ENCODE measurements at places on chromosomes 2 and 18.

GRCh38 chr2:105907184-105907583 lies 162.5 kb downstream of the NCK2 start:
- DNase-seq: no peak

DNA sequence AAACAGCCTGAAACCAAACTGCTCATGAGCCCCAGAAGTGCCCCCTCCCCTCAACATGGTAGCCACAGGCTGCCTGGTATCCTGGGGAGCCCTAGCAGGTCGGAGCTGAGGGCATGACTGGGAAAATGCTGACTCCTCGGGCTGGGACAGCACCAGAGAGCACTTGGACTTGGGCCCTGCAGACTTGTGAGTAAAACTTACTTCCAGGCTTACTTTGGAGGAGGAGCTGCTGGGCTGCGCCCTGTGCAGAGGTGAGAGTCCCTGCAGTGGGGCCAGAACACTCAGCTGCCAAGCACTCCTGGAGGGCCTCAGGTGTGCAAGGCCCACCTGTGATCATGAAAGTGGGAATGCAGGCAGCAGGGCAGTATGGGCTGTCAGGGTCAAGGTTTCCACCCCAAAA lies 119.4 kb downstream of the SEPTIN10 start:
- DNase-seq: no peak

- DNase-seq: no peak
Observed at GRCh38 chr2:51224790-51225189, 192.9 kb upstream of the NRXN1 start.

GRCh38 chr2:121577381-121577780 lies 46.7 kb downstream of the RNU4ATAC start:
- DNase-seq: no peak

DNA sequence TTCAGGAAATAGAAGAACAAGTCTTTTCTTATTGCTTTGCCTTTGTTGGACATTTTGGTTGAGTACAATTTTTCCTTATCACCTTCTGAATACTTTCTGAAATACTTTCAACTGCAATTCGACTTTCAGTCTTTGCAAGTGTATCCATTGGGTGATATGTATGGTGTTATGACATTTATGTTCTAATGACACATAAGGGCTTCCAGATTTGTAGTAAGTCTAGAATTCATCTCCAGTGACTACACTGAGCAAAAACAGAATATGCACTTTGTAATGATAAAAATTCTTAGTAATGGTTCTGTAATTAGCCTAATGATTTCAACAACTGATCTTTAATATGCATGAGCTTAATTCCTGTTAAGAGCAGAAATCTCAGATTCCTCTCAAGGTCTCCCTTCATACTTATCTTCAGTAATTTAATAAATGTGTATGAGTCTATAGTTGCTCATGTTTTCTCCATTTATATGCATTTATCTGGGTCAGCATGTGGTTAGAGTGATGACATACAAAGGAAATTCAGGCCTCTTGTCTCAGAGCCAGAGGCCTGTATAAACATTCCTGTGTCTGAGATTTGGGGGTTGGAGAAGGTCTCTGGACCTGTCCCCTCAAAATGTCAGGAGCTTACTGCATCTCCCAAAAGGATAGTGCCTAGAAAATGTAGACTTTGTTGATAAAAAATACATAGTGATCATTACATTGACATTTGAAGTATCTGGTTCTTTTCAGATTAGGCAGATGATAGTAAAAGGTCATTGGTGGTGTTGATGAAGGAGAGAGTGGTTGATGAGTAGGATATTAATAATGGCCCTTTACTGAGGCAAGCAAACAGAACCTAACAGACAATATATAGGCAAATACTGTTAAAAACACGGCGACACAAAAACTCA lies 114.9 kb downstream of the QPCT start:
- DNase-seq: peak; percentile 11

DNA sequence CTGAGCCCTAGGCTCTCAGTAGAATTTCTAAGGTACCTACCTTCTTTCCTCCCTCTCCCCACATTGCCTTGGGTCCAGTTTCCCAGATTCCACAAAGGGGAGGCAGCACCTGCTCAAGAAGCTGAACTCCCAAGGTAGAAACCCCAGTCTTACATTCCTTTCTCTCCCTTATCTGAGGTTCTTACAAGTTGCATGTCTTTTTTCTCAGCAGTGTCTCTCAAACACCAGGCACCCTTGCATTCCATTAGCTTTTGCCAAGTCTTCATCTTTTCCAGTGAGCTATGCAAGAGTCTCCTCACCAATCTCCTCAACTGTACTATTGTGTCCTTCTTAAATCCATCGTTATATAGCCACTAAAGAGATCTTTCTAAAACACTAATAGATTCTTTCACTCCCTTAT lies 4.1 kb upstream of the NT5C1B start:
- DNase-seq: no peak

DNA sequence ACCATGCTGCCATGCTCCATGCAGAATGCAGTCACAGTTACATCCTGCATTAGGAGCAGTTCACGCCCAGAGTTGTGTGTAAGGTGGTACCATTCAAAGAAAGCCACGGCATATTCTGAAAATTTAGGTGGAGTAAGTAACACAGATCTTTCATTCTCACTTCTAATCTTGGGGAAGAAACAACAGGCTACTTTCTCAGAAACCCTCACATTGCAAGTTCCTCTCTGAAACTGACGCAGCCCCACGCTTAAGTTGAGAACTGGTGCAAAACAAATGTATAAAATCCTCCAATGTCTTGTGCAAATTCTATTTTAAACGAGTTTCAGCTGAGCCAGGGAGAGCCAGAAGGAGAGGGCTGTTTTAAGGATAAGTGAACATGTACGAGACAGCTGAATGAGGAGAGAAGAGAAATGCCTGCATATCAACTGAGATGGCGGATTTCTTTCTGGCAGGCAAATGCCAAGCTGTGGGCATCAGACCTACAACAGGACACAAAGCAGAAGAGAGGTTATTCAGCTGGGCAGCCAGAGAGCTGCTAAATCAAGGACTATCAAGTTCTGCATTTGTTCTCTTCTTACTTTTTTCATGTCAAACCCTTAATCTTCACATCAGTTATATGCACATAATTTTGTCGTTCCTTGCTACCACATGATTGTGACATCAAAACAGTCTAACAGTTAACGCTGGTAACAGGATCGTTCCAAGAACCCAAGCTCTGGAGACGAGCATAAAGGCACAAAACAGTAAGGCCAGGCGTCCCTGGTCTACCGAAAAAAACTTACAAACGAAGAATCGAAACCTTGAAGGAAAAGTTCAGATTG lies 6.4 kb downstream of the ARL4C start:
- peak; percentile 51 for DNase-seq

GRCh38 chr2:84669122-84669521 lies 152.8 kb downstream of the DNAH6 start:
- DNase-seq: no peak

GRCh38 chr2:242064364-242065250 lies 195.1 kb downstream of the RTP5 start:
- DNase-seq: no peak

GRCh38 chr2:209383212-209383611 lies 40.6 kb upstream of the MAP2 start:
- no peak for DNase-seq

DNA sequence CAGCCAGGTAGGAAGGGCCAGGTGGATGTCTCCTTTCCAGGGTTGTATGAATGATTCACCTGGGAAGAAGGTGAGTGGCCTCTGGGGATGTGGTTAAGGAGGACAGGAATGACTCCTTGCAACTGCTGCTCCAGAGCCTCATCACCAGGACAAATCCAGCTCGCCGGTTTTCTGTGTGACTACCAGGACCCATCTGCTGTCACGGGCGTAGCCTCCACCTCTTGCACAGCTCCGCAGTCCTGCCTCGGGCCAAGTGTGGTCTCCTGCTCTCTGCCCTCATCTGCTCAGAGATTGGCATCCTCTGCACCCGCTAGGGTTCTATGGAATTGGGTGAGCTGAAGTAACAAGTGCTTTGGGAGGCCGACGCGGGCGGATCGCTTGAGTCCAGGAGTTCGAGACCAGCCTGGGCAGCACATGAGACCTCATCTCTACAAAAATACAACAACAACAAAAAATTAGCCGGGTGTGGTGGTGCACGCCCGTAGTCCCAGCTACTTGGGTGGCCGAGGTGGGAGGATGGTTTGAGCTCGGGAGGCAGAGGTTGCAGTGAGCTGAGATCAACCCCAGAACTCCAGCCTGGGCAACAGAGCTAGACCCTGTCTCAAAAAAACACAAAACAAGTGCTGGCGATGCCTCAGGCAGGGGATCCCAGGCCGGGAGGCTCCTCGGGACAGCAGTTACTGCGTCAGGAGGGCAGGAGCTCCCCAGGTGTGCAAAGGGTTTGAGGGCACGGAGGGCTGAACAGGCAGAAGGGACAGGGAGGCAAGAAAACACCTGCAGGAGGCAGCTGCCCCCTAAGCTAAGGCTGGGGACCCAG lies 831 bp upstream of the D2HGDH start:
- DNase-seq: no peak

DNA sequence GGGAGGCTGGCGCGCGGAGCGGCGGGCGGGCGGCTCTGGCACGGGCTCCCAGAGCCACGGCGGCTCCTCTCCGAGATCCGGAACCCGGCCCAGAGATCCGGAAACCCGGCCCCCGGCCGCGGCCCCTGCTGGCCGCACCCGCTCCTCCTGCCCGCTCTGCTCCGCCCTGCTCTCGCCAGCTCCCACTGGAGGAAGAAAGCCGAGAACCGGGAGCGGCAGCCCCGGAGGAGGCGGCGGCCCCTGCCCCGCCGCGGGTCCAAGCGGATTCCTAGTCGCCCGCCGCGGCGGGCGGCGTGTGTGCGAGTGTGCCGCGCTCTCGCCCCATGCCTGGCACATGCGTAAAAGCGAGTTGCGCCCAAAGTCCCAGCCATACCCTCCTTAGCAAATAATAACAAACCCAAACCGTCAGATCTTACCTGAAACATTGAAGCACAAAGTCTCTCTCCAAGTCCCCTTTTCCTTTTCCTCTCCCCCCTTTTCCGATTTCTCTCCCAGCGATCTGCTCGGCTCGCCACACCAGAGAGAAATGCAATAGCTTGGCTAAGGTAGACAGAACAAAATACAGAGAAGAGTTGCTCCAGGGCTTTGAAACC lies 108.7 kb upstream of the KCTD1 start:
- DNase-seq: no peak

DNA sequence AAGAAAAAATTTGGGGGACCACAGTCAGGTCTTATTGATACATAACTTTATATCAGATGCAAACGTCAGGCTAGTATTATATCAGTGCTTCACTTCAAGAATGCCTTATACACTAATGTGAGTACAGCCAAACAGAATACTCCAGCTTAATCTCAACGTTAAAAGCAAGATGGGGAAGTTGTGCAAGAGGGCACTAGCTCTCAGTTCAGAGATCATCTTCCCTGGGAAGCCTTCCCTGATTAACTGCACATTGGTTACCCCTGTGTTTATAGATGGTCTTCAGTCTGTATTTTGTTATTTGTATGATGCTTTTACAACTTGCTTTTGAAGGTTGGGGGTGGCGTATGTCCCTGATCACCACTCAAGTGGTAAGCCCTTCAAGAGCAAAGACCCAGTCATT lies 11.4 kb downstream of the EPAS1 start:
- no peak for DNase-seq

GRCh38 chr2:121333834-121334558 lies 49.0 kb upstream of the TFCP2L1 start:
- DNase-seq: no peak

DNA sequence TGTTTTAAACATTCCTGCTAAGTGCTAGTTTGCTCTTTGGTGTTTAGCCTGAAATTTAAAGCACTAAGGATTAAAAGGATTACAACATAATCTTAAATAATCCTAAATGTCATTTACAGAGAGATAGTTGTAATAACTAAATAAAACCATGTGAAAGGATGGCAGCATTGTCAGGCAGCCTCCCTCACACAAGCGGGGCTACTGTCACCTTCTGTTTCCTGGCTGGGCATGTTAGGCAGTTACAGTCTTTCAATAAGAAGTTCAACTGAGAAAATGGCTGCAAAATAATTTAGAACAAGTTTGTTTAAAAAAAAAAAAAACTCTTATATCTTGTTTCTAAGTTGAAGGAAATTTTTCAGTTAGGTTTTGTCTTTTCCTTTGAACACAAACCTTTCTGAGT lies 124.9 kb downstream of the ARHGAP15 start:
- DNase-seq: peak; percentile 58

DNA sequence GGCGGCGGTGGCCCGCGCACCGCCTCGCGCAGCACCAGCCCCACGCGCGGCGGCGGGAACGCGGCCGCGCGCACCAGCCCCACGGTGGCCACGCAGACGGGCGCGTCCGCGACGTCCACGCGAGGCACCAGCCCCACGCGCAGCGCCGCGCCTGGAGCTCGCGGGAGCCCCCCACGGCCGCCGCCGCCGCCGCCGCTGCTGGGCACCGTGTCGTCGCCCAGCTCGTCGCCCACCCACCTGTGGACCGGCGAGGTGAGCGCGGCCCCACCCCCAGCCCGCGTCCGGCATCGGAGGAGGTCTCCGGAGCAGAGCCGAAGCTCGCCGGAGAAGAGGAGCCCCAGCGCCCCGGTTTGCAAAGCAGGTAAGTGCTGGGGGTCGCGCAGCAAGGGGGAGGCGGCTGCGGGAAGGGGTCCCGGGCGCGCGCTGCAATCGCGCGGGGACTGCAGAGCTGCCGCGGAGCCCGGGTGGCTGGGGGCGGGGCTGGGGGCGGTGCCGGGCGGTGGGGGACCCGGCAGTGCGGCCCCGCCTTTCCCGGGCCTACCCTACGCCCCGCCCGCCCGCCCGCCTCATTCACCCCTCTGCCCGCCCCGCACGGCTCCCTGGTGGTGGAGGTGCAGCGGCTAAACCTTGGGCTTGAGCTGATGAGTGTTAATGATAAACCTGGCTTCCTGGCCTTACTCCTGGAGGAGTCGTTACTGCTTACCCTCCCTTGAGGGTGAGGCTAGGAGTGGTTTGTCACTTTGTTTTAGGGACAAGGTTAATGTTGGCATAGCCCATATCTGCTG lies 851 bp downstream of the FAM117B start:
- DNase-seq: peak; percentile 85

- no peak for DNase-seq
Observed at GRCh38 chr2:85278361-85278760, 49.4 kb downstream of the TGOLN2 start.

- DNase-seq: no peak
Observed at GRCh38 chr2:40300391-40300790, 151.5 kb downstream of the SLC8A1 start.

GRCh38 chr2:168529900-168530561 lies 74.0 kb downstream of the CERS6 start:
- no peak for DNase-seq

- no peak for DNase-seq
Observed at GRCh38 chr18:55302167-55302833, 285.7 kb downstream of the TCF4 start.

DNA sequence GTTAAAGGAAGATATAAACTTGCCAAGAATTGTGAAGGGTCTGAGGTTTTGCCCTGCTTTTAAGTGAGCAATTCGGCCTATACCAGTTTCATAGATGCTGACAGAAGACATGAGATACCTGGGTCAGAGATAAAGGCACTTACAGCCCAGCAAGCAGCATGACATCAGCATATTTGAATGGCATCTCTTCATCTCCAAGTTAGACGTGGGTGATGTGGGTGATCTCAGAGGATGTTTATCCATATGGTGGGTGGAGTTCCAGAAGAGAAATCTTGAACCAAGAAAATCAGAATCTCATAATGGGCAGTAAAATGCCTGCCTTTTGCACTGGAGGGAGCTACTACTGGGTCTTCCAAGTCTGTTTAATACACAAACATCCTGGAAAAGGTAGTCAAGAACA lies 44.7 kb downstream of the GYPC start:
- DNase-seq: no peak
